ENCODE measurements at places on chromosomes 12 and 14.
A peak's percentile ranks its signal among the peaks of the same experiment; 100 is the strongest.

- no peak for DNase-seq
Observed at GRCh38 chr12:52311285-52311648, 9.9 kb downstream of the KRT83 start.

- DNase-seq, result no peak
Observed at GRCh38 chr14:104797115-104798044, 1.8 kb upstream of the AKT1 start.

GRCh38 chr14:55540847-55541773, 38.9 kb upstream of the KTN1 start:
- no peak for DNase-seq

DNA sequence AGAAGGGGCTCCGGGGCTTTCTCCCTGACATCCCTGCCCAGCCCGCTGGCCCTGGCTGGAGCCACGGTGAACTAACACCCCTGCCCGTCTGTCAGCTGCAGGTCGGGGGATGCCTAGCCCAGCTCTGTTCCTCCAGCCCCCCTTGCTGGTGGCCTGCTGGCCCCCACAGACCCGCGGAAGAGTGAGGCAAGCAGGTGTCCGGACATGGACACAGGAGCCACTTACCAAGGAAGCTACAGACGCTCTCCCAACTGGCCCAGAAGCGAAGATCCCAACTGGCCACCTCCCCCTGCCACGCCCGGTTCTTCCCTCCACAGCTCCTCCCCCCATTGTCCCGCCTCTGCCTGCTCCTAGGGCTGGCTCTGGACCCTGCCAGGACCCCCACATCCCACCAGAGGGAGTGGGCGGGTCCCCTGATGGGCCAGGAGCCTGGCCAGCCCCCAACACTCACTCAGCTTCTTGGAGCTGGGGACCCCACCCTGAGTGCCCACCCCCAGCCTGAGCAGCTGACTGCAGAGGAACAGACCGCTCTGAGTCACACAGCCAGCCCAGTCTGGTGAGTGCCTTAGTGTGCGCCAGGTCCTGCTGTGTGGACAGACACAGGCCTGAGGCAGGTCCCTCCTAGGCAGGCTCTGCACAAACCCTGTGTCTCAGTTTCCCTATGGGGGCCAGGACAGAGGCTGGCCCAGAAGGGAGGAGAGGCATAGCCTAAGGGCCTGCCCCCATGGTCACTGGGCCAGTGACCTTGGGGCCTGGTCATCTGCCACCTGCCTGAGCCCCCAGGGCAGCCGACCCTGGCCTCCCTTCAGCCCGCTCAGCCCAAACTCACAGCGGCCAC, 7.7 kb downstream of the AHNAK2 start:
- DNase-seq, result peak; percentile 94

GRCh38 chr12:80129895-80130530, 30.7 kb downstream of the OTOGL start:
- DNase-seq, result peak; percentile 12

DNA sequence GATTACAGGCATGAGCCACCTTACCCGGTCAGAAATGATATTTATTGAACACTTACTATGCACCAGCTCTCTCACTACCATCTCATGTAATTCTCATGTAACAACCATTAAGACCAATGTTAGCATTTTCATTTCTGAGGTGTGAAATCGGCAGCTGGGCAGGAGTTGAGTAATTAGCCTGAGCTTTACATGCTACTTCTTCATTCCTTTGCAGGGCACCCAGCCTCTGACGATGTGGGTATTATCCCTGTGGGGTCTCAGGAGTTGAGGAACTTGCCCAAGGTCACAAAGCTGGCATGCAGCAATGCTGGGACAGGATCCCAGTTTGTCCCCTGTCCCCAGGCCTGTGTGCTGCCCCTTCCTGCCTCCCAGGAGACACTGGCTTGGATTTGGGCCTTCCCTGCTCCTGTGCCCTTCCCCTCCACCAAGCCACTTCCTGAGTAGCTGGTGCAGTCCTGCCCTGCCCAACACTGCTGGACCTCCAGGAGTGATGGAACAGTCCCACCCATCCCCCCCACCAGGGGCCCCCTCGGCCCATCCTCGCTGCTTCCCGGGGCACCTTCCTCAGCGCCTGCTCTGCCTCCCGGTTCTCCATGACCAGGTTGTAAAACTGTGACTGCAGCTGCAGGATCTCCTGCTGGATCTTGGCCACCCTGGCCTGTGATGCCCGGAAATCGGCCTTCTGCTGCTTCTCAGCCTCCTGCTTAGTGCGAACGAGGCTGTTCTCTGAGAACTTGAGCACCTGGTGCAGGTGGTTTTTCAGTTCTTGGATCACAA, 14.7 kb downstream of the RITA1 start:
- no peak for DNase-seq

DNA sequence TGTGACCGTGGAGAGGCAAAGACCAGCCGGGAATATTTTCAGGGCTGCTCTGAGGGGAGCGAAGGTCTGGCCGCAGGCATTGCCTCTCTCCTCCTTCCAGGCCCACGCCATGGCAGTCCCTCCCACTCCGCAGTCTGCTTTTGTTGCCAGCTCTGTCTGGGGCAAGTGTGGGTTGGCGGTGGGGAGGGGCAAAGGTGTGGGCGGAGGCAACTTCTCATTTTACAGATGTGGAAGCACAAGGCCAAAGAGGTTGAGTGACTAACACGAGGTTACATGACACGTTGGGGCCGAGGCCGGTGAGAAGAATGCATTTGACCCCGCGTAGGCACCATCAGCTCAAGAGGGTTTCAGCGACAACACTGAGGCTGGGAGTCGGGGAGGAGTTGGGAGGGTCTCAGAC, 6.1 kb upstream of the FAIM2 start:
- DNase-seq, result peak; percentile 69
